ENCODE measurements at places on chromosomes 2 and 18.
A peak's percentile ranks its signal among the peaks of the same experiment; 100 is the strongest.

DNA sequence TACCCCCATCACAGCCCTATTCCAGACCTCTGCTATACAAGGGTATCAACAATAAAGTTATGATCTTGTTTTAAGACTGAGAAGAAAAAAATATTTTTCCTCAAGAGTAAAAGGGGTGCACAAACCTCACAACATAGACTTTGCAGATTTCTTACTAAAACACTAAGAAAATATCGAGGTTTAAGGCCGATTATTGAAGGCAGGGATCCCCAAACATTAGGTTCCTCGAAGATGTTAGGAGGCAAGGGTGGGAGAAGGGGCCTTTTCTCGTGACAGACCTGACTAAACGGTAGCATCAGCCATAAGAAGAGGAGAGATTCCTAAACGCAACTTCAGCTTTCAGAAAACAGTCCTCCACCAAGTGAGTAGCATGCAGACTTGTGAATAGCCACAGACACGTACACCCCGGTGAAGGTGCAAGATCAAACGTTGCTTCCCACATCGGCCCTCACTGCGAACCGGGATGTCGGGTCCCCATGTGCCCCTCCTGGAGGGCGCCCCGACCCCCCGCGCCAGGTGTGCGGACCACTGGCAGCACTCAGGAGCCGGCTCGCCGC is 678 bp downstream of the PIAS2 start:
- peak; percentile 36 for DNase-seq

- no peak for DNase-seq
These were observed 259.1 kb downstream of the LNPK start for GRCh38 chr2:175743011-175743410.

DNA sequence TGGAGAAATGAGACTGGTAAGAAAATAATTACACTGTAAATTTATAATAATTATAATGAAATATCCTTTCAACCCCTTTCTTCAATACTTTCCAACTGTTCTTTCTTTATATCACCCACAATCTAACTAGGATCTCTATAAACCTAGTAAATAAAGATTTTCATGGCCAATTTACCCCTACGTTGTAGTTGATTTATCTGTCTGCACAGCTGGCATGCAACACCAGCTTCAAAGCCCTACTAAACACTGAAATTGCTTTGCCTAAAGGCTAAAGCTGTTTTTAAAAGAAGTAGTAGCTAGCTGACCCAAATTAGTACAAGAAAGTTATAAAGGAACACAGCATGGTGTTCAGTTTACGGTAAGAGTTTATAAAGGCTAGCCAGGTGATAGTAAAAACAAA is 140.1 kb downstream of the NOL4 start:
- no peak for DNase-seq

DNA sequence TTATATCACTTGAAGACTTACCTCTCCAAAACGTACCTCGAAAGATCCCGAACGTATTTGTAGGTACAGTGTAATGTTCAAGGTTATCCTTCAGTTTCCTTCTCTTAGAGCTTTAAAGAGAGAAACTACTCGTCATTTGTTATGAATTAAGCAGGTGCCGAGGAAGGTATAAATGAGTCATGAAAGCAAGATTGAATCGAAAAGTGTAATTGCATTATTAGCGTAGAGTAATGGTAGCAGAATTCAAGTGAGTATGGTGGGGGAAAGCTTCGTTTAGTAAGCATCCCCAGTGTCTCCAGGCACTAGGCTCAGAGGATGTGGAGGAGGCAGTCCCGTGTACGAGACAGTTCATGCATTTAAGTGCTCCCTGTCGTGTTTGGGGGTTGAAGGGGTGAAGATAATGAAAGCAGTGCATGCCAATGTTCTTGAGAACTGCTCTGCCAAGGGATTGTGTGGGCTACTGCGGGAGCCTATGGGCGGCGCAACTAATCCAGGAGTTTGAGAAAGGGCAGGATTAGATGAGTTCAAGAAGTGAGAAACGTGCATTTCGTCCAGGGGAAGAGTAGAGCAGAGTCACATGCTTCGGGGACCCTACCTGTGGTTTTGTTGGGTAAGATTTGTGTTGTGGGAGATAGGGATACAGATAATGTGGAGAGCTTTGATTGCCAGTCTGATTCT is 858 bp downstream of the POLR1B start:
- DNase-seq: no peak

DNA sequence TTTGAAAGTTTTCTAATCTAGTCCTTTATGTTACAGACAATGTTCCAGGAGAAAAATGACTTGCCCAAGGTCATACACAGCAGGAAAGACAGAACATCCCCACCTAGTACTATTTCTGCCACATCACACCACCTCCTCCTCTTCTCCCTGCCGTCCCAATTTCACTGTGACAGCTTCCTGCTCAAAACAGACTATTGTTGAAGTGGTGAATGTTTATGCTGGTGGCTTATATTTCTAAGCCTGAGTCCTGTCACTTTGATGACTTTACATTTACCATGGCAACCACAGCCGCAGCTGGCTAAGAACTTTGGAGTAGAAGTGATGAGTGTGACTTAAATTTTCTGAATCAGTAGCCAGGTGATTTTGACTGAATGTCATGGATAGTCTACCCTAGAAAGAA is 10.0 kb downstream of the GALNT5 start:
- DNase-seq: no peak

- no peak for DNase-seq
These were observed 761.6 kb downstream of the DSC3 start for GRCh38 chr18:30280861-30281470.

DNA sequence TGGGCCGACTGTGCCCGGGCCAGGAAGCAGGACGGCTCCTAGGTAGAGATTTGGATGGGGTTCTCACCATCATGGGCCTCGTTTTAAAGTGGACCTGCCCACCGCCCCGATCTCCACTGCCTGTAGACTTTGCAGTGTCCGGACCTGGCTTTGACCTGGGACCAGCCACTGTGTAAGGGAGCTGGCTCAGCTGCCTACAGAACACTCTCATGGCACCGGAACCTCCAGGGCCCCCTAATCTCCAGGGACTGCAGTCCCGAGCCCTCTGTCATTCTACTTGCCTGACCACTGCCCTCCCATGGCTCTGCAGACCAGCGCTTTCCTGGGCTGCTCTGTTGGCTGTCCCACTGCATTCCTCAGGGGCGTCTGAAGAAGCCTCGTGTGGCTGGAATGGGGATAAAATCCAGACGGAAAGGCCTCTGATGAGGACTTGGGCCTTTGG is 120.8 kb downstream of the GLI2 start:
- DNase-seq: peak; percentile 40

Data from Peyer's patch (tissue), 4 donors.